Fibroblast of mammary gland (primary cell): ENCODE measurements at places on chromosomes 2 and 18.
A peak's percentile ranks its signal among the peaks of the same experiment; 100 is the strongest.

DNA sequence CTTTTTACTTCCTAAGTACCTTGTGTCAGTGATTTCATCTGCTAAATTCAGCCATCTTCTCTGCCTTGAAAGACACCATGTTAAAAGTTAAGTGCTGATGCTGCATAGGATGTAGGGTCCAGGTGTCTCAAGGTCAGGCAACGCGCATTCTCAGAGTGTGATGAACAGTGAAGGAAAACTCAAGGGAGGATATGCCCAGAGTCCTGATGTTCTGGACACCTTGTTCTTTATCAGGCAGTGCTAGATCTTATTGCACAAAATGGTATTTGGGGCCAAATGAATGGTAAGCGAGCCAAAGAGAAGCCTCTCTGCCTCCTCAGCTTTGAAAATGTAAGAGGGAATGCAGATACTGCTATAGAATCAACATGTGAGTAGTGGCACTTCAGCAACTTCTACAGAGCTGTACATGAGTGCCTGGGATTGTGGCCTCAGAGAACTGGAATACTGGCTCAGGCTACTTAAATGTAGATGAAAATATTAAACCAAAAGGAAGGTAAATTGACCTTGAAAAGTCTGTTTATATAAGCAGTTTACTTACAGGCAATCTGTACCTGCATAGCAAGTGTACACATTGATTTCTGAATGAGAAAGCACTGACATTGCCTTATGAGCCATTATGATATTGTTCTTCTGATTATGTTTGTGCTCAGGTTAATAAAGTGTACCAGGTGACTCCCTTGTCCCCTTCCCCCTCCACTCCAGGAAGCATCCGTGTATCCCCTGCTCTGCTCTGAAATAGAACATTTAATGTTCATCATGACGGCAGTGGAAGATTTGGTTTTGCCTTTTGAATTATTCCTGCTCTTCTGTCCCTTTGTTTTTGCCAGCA is 86.7 kb upstream of the RANBP2 start:
- no peak for DNase-seq

- DNase-seq, result no peak
These were observed 237.4 kb upstream of the VRK2 start for GRCh38 chr2:57809230-57809629.

- DNase-seq, result no peak
These were observed 84.1 kb upstream of the PAPOLG start for GRCh38 chr2:60671966-60672365.

DNA sequence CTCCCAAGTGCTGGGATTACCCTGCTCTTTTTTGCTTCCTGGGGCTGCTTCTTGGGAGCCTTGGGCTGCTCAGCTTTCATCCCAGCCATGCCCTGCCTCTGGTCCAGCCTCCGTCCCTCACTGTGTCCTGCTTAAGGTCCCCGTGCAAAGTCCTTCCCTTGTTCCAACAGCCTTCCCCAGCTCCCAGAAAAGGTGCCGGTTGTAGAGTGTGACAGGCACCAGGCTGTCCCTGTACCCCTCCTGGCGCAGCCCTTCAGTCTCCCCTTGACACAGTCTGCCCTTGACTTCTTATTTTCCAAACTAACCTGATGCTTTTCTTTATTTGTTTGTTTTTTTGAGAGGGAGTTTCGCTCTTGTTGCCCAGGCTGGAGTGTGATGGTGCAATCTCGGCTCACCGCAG is 20.1 kb upstream of the ALPI start:
- DNase-seq, result no peak

DNA sequence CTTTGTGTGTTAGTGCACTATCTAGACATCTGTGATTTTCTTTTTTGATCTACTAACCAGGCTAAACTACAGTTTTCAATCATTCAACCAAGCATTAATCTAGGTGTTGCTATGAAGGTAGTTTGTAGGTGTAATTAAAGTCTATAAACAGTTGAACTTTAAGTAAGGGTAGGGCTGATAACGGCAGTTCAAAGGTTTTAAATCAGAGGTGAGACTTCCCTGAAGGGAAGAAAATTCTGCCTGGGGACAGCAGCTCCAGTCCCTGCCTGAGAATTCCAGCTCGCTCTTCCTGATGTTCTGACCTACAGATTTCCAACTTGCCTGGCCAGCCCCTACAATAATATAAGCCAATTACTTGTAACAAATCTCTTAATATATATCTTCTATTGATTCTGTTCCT is 663.9 kb downstream of the MBD2 start:
- no peak for DNase-seq

DNA sequence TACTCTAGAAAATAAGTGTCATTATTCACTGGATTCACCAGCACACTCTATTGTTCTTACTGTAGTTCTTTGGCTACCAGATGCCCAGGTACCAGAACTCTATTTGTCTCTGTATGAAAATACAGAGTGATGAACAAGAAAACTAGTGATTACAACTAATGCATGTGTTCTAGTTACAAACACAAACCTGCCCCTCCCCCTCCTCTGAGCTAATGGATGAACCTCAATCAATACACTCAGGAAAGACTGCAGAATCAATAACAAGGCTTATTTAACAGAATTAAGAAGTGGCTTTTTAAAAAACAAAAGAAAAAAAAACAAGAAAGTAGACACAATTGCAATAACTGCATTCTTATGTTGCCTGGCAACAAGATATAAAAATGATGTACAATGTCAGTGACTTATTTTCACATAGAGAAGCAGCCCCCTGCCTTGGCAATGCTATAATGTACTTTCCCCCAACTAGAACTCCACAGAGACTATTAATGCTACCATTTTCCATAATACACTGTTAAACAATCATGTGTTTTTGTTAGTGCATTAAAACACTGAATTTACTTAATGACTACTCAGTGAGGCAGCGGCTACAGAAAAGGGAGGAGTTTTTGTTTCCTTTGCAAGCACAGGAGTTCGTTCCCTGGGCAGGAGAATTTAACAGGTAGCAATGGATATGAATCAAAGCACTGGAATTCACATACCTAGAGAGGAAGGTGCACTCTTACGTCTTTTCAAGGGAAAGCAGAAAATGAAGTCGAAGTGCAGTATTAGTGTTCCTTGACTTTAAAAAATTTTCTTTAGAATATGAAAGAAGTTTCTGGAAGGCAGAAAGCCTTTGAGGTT is 318.8 kb upstream of the REV1 start:
- DNase-seq, result no peak

- DNase-seq, result peak; percentile 19
These were observed 1.3 kb downstream of the BIRC6 start for GRCh38 chr2:32358111-32358482.

GRCh38 chr18:68172842-68173549 is 541.9 kb downstream of the TMX3 start:
- no peak for DNase-seq
